ENCODE measurements at places on chromosomes 13 and 19. TPM values are rescaled to one million over a fixed set of nuclear protein-coding genes. Genes with fewer than 3 reads are reported as not detected.
A peak's percentile ranks its signal among the peaks of the same experiment; 100 is the strongest.

Gene RASGRP4
- total RNA-seq, result 0.23 TPM

Gene IZUMO2
- total RNA-seq, result not detected

Gene TEX101
- not detected for total RNA-seq

Gene LRRC63
- total RNA-seq, result 0.56 TPM

Gene CNMD
- total RNA-seq, result not detected

Gene CLDN10
- total RNA-seq, result not detected

GRCh38 chr19:1486720-1487575, 3.2 kb downstream of the PCSK4 start:
- H3K27me3 ChIP-seq, result peaks cover 4% of the 10 kb centered on the region
- DNase-seq, result no peak
- H3K4me1 ChIP-seq, result peaks cover 8% of the 10 kb centered on the region
- H3K36me3 ChIP-seq, result no peaks in the 10 kb centered on the region
- H3K4me3 ChIP-seq, result no peak overlapping the region

DNA sequence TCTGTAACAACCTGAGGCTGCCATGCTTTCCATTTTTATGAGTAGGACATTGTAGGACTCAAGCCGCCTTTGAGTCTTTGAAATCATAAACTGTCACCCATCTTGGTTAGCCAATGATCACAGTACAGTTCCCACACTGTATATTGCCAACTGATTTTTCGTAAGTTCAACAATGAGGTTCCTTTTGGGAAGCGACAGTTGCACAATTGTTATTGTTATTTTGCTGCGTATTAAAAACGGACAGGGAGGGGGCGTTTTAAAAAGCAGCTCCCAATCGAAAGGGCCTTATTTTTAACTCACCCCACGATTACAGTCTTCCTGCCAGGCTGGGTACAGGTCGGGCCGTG, 601 bp downstream of the SLC46A3 start:
- peak overlapping the region; percentile 96 for H3K27ac ChIP-seq
- H3K4me3 ChIP-seq, result peak overlapping the region; percentile 94
- DNase-seq, result no peak
- H3K36me3 ChIP-seq, result no peaks in the 10 kb centered on the region
- peaks cover 26% of the 10 kb centered on the region for H3K4me1 ChIP-seq
- no peaks in the 10 kb centered on the region for H3K27me3 ChIP-seq

DNA sequence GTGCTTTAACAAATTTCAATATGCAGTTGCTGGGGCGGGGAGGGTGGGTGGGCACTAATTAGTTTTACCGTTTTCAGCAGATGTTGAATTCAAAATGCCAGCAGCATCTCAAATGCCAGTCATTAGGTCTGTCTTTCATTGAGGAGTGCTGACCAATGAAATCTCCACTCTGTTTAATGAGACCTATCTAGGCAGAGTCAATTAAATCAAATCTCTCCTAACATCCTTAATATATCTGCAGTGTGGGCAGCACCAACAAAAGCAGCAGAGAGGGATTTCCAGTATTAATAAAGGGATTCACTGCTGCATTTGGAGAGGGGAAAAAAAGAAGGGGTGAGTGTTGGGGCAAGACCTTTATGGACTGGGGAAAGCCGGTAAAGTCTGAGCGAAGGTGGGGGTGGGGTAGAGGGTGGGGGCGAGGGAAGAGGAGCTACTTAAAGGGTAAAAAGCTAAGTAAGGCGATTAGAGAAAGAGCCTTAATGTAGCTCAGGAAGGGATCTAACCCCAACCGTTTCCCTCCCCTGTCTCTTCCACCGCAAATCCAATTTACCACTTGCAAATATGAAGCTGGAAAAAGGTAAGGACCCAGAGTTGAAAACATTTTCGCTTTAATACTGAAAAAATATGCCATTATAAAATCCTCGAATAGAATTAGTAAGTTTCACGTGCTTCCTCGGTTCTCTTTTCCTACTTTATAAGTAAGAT, 4.5 kb downstream of the SLITRK1 start:
- no peak overlapping the region for H3K4me3 ChIP-seq
- peaks cover 60% of the 10 kb centered on the region for H3K27me3 ChIP-seq
- no peak overlapping the region for H3K27ac ChIP-seq

DNA sequence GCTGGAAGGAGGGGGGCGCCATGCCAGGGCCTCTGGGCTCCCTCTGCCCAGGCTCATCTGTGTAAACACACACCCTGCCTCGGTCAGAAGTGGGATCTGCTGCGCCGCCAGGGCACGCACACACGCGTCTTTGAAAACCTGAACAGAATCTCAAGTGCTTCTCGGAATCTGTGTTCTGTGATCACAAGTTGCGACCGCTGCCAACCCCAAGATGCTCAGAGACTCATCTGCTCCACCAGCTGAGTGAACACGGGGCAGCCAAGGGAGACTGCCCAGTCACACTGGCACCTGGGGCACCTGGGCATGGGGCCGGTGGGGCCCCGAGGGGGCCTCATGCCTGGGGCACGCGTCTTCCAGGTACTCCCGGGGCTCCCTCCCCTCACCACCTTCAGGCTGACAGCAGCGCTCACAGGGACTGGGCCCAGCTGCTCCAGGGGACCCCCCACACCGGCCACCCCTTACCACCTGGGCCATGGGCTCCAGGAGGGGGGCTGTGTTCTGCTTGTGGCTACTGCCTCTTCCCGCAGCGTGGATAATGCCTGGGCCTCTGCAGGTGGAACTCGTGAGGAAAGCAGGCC, 59.0 kb downstream of the KLF2 start:
- H3K27me3 ChIP-seq, result no peaks in the 10 kb centered on the region
- H3K36me3 ChIP-seq, result peaks cover 27% of the 10 kb centered on the region
- no peak overlapping the region for H3K4me3 ChIP-seq

GRCh38 chr19:14575428-14575980, 3.6 kb upstream of the NDUFB7 start:
- peaks cover 2% of the 10 kb centered on the region for H3K36me3 ChIP-seq
- no peak overlapping the region for H3K27ac ChIP-seq
- H3K4me3 ChIP-seq, result no peak overlapping the region
- no peaks in the 10 kb centered on the region for H3K27me3 ChIP-seq
- peaks cover 16% of the 10 kb centered on the region for H3K4me1 ChIP-seq

DNA sequence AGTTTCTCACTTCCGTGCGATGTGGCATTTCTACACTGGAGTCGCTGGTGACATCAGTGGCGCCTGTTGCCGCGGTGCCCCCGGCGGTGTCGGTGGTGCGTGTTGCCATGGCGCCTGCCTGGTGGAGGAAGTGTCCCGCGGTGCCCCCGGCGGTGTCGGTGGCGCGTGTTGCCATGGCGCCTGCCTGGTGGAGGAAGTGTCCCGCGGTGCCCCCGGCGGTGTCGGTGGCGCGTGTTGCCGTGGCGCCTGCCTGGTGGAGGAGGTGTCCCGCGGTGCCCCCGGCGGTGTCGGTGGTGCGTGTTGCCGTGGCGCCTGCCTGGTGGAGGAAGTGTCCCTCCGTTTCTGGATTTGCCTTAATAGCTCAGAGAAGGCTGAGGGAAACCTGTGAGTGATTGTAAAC, 127.6 kb downstream of the KDM4B start:
- peaks cover 41% of the 10 kb centered on the region for H3K36me3 ChIP-seq
- H3K27ac ChIP-seq, result no peak overlapping the region
- DNase-seq, result no peak
- no peak overlapping the region for H3K4me3 ChIP-seq
- H3K27me3 ChIP-seq, result no peaks in the 10 kb centered on the region

GRCh38 chr19:21705393-21705792, 62.0 kb downstream of the ZNF100 start:
- no peak overlapping the region for H3K4me3 ChIP-seq
- no peaks in the 10 kb centered on the region for H3K4me1 ChIP-seq
- no peak for DNase-seq
- no peak overlapping the region for H3K27ac ChIP-seq
- H3K36me3 ChIP-seq, result no peaks in the 10 kb centered on the region
- H3K27me3 ChIP-seq, result no peaks in the 10 kb centered on the region

GRCh38 chr19:43648633-43649032, 9.0 kb upstream of the CADM4 start:
- no peak overlapping the region for H3K4me3 ChIP-seq
- no peak for DNase-seq
- H3K27ac ChIP-seq, result no peak overlapping the region
- no peaks in the 10 kb centered on the region for H3K27me3 ChIP-seq

GRCh38 chr19:29119590-29119989, 93.4 kb downstream of the UQCRFS1 start:
- H3K4me3 ChIP-seq, result no peak overlapping the region
- no peak overlapping the region for H3K27ac ChIP-seq
- no peak for DNase-seq
- H3K27me3 ChIP-seq, result peaks cover 2% of the 10 kb centered on the region
- H3K36me3 ChIP-seq, result no peaks in the 10 kb centered on the region
- no peaks in the 10 kb centered on the region for H3K4me1 ChIP-seq

DNA sequence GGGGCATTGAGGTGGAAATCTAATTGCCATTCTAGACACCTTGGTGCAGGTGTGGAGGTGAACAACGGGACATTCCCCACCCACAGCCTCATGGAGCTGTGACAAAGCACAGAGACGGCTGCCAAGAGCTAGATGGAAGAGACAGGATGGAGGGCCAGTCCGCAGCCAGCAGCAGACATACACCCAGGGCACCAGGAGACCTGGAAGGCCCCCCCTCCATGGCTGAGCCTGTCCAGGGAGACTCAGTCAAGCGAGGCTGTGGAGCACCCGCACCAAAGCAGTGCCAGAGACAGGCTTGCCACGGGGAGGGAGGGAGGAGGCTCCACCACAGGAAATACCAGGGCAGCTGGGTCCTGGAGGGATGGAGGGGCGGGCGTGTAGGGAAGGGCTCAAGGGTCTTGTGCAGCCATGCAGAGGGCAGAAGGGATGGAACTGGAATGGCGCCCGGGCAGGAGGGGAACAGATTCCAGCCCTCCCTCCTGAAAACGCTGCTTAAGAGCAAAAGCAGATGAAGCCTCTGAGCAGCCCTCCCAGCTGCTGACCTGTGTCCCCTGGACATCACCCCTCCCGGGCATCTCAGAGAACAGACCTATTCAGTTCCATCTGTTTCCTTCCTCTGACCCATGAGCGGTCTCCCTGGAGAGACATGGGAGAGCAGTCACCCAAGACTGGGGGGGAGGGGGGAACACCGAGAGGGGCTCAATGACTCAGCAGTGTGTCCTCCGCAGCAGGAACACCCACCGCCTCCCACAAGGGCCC, 14.4 kb downstream of the EPS15L1 start:
- no peaks in the 10 kb centered on the region for H3K27me3 ChIP-seq
- H3K27ac ChIP-seq, result peak overlapping the region; percentile 40
- peaks cover 4% of the 10 kb centered on the region for H3K36me3 ChIP-seq
- H3K4me3 ChIP-seq, result peak overlapping the region; percentile 6
- DNase-seq, result peak; percentile 9
- peaks cover 40% of the 10 kb centered on the region for H3K4me1 ChIP-seq

GRCh38 chr13:81171065-81171647, 830.2 kb upstream of the SPRY2 start:
- H3K27ac ChIP-seq, result no peak overlapping the region
- no peaks in the 10 kb centered on the region for H3K4me1 ChIP-seq
- no peaks in the 10 kb centered on the region for H3K36me3 ChIP-seq
- H3K4me3 ChIP-seq, result no peak overlapping the region
- no peaks in the 10 kb centered on the region for H3K27me3 ChIP-seq

DNA sequence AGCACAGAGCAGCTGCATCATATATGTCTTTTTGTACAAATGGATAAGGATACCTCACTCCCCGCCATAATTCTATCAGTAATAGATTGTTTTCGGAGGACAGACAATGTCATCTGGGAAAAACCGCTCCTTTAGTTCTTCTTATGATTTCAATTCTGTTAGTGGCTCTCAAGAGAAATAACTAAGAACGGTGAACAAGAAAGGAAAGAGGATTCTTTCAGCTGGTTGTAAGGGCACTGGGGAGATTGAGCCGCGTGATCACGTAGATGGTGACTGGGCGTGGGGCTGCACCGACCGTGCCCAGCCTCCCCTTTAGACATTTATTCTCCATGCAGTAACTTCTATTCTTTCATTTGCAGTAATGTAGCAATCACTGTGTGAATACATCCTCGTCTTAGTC, 99.4 kb upstream of the PEG3 start:
- no peak for DNase-seq
- H3K27ac ChIP-seq, result no peak overlapping the region
- H3K27me3 ChIP-seq, result peaks cover 6% of the 10 kb centered on the region
- no peaks in the 10 kb centered on the region for H3K36me3 ChIP-seq
- H3K4me1 ChIP-seq, result no peaks in the 10 kb centered on the region
- no peak overlapping the region for H3K4me3 ChIP-seq

DNA sequence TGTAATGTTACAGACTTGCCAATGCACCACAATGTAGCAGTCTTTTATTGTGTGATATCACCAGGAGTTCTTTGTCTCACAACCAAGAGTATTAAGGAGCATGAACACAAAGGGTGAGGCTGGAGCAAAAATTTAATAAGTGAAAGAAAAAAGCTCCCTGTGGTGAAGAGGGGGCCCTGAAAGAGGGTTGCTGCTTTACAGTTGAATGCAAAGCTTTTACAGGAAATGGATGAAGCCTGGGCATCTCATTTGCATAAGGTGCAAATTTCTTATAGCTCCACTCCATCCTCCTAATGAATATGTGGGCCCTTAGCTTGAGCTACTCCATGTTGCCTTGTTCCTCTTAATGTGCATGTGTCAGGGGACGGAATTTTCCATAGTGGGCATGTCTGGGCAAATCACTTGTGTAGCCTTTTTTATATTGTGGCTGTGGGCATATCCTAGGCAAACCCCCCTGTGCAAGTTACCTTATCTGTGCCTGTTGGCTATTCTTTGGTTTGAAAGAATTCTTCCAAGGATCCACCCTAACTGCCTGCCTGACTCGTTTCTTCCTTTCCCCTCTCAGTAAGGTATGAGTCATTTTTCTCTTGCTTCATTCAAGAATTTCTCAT, 45.3 kb upstream of the TRPC4 start:
- no peaks in the 10 kb centered on the region for H3K27me3 ChIP-seq
- no peak overlapping the region for H3K4me3 ChIP-seq
- no peak for DNase-seq
- H3K4me1 ChIP-seq, result no peaks in the 10 kb centered on the region
- no peaks in the 10 kb centered on the region for H3K36me3 ChIP-seq
- no peak overlapping the region for H3K27ac ChIP-seq

GRCh38 chr13:43346427-43346826, 323.0 kb downstream of the DNAJC15 start:
- no peak overlapping the region for H3K27ac ChIP-seq
- peaks cover 17% of the 10 kb centered on the region for H3K27me3 ChIP-seq
- H3K36me3 ChIP-seq, result no peaks in the 10 kb centered on the region
- no peak for DNase-seq
- no peak overlapping the region for H3K4me3 ChIP-seq

GRCh38 chr19:16660763-16661479, at the start of gene TMEM38A:
TMEM38A (plus strand) TSS chr19:16661139; CDS start chr19:16661218, 79 bp downstream.
- peaks cover 31% of the 10 kb centered on the region for H3K4me1 ChIP-seq
- peaks cover 10% of the 10 kb centered on the region for H3K27me3 ChIP-seq
- peak within 1 kb of the TSS; percentile 98 for H3K4me3 ChIP-seq
- peaks cover 24% of the 10 kb centered on the region for H3K36me3 ChIP-seq
- peak; percentile 63 for DNase-seq
- H3K27ac ChIP-seq, result peak within 1 kb of the TSS; percentile 97

DNA sequence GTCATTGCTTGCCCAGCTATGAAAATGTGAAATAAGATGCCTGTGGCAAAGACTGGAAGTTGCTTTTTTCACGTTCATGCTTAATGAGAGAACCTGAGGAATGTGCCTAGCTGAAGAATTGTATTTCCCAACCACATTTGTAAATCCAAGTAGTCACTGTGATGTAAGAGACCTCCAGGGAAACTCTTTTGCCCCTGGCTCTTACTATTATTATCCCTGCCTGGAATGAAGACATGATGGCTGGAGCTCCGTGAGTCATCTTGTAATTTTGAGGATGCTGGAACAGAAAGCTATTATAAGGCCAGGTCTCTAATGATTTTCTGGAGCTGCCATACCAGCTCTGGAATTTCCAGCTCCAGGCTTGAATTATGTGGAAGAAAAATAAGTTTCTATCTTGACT, 894.3 kb downstream of the DIAPH3 start:
- H3K36me3 ChIP-seq, result no peaks in the 10 kb centered on the region
- DNase-seq, result no peak
- no peak overlapping the region for H3K4me3 ChIP-seq
- H3K27me3 ChIP-seq, result peaks cover under 1% of the 10 kb centered on the region
- H3K4me1 ChIP-seq, result no peaks in the 10 kb centered on the region

Data from activated naive CD8-positive, alpha-beta T cell treated with anti-CD3 and anti-CD28 coated beads for 36 hours (primary cell).